Dorsolateral prefrontal cortex (tissue), 122 donors: ENCODE measurements at places on chromosomes 6 and 20. TPM values are rescaled to one million over a fixed set of nuclear protein-coding genes. Genes with fewer than 3 reads are reported as not detected.

Gene CDH22
- total RNA-seq, result 41.5 TPM

Gene SLC12A5
- 346 TPM for total RNA-seq

Gene ATXN1
- total RNA-seq, result 193 TPM

Gene SNAP91
- 313 TPM for total RNA-seq

Gene WFDC12
- total RNA-seq, result not detected

Gene CYP39A1
- total RNA-seq, result 1.2 TPM

Gene PCIF1
- 32.1 TPM for total RNA-seq

Gene MMP24
- total RNA-seq, result 17.4 TPM

Gene CGAS
- total RNA-seq, result 1.2 TPM

Gene TMEM200A
- 2.1 TPM for total RNA-seq

Gene PAX1
- not detected for total RNA-seq

Gene CLIC5
- total RNA-seq, result 5.4 TPM

Gene FAM217A
- not detected for total RNA-seq

Gene SLC32A1
- total RNA-seq, result 27.5 TPM
